Cardiac muscle cell (in vitro differentiated cells and primary cell): ENCODE measurements at places on chromosomes 12 and 14.
A peak's percentile ranks its signal among the peaks of the same experiment; 100 is the strongest.

DNA sequence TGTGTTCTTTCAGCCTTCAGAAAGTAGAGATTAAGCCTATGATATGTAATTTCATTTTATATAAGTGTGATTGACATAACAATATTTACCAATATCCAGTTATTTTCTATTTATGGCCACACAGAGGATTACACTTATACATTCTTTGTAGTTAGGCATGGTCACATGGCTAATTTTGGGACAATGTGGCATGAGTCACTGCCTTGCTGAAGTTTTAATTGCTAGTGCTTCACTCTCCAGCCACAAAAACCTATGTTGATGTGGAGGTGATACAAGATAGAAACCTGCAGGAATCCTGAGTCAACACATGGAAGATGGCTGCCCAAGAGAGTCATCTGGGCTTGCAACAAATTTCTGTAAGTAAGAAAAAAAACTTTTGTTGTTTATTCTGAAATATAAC is 17.0 kb downstream of the CLEC14A start:
- no peak for DNase-seq

GRCh38 chr12:25932971-25933370 is 25.5 kb upstream of the RASSF8 start:
- no peak for DNase-seq

- peak; percentile 30 for DNase-seq
Observed at GRCh38 chr12:100955139-100955538, 160.6 kb downstream of the ANO4 start.

DNA sequence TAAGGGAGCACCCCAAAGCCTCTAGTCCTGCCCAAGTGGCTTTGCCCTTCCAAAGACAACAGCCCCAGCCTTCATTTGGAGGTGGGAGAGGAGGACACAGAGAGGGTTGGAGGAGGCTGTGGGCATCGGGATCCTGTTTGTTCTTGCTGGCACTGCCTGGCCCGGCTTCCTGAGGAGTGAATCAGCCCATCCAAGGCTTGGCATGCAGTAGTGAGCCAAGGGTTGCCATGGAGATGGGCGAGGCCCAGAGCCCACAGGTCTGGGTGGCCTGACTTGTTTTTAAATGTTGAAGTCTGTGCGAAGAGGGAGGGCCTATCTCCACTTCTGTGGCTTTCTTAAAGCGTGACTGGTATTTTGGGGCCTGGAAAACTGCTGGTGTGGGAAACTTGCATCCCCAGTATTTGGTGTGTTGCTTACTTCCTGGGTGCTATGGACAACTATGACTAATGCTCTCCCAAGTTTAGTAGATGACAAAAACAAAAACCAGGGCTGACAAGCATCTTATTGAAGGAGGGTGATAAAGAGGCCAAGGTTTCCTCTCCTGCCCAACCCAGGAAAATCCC is 15.8 kb downstream of the CD9 start:
- peak; percentile 83 for DNase-seq

- peak; percentile 76 for DNase-seq
Observed at GRCh38 chr14:102980409-102980810, 57.9 kb downstream of the AMN start.
